NCI-H226 (cell line): ENCODE measurements at places on chromosomes 13 and 19.

- DNase-seq = no peak
These were observed 122.3 kb downstream of the RBM26 start for GRCh38 chr13:79283742-79284141.

DNA sequence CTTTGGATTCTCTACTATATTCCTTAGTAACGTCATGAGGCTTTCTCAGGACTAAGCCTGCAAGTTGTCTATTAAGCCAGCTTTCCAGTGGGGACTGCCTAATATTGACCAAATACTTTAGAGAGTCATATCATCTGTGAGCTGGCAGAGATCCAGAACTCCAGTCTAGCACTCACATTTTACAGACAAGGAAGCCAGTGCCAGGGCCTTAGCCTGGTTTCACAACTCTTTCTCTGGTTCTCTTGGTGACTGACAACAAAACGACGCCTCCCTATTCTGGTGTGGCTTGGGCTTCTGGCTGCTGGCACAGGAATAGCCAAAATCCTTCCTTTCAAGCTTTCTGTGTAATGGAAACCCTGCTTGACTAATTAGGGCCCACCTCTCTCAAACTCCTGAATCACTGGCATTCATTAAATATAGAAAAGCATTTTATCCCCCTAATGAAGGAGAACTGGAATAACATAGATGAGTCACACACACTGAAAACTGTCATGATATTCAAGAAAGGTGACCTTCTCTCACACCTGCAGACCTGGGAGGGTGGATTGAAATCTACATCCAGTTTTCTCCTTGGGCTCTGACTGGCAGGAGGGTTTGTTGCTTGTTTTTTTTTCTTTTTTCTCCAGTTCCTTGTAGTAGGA lies 75.2 kb upstream of the UBL3 start:
- DNase-seq = peak; percentile 68

- DNase-seq = no peak
These were observed 965.2 kb downstream of the PCDH9 start for GRCh38 chr13:66264971-66265370.

- DNase-seq = no peak
These were observed 4.1 kb downstream of the KANK2 start for GRCh38 chr19:11192957-11193939.

GRCh38 chr13:89455741-89456140 lies 1784.6 kb downstream of the SLITRK5 start:
- DNase-seq = peak; percentile 53

- DNase-seq = peak; percentile 25
These were observed at the start of gene ETV2 for GRCh38 chr19:35641515-35642151. TSS of gene ETV2 (plus strand) at chr19:35641745. CDS start at chr19:35642461, 716 bp downstream.

DNA sequence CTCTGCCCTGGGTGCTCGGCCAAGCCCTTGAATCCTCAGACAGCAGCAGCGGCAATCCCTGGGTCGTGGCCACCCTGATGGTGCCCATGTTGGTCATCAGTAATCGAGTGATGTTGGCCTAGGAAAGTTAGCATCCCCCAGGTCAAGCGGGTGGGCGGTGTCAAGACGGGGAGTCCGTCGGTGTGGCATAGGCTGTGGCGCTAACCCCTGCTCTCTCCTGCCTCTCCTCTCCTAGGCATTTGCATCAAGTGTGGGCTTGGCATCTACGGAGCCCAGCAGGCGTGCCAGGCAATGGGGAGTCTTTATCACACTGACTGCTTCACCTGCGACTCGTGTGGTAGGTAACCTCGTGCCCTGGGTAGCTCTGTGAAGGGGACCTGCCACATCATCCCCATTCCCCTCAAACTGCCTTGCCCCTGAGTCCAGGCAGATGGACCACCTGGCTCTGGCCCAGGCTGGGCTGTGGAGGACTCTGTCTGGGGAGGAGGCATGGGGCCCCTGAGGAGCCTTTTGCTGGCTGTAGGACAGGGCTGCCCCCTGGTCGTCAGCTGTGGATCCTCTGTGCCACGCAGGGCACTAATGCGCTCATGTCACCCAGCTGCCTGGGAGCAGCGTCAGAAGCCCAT lies 8.7 kb downstream of the WTIP start:
- no peak for DNase-seq

- no peak for DNase-seq
These were observed 138.6 kb downstream of the MIPEP start for GRCh38 chr13:23750383-23751121.

- DNase-seq = no peak
These were observed 454.5 kb downstream of the IRS2 start for GRCh38 chr13:109331898-109332297.

- no peak for DNase-seq
These were observed 129.7 kb downstream of the SLC7A1 start for GRCh38 chr13:29465741-29466293.

DNA sequence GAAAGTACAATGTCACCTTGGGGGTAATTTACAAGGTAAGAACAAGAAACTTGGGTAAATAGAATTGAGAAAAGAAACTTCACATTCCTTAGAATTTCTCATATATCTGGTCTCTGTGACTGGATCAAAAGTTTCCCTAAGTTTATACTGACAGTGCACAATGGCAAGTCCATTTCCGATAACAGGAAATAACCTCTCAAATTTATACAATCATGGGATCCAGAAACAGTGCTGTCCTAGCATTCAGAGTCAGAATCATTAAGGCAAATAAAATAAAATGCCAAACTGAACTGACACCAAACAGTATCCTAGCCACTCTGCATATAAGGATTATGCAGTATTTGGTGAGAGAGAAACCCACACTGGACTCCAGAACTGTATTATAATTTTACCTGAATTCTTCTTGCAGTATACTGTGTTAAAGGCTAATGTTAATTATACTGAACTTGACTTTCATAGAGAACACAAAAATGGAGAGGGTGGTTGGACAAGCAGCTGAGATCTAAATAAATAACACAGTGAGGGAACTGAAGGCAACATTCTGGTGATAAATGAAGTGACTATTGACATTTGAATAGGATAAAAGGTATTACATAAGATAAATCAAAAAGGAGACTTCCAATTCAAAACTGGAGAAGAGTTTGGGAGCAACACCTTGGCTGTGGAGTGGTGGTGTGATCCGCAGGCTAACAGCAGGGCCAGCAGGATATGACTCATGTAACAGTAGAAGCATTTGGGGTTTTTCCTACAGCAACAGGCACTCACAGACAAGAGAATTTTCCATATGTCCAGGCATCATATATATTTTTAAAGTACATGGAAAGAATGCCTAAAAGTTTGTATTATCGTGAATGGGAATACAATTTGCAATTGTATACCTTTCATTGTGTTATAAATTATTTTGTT lies 932.5 kb upstream of the MIR17HG start:
- peak; percentile 64 for DNase-seq

DNA sequence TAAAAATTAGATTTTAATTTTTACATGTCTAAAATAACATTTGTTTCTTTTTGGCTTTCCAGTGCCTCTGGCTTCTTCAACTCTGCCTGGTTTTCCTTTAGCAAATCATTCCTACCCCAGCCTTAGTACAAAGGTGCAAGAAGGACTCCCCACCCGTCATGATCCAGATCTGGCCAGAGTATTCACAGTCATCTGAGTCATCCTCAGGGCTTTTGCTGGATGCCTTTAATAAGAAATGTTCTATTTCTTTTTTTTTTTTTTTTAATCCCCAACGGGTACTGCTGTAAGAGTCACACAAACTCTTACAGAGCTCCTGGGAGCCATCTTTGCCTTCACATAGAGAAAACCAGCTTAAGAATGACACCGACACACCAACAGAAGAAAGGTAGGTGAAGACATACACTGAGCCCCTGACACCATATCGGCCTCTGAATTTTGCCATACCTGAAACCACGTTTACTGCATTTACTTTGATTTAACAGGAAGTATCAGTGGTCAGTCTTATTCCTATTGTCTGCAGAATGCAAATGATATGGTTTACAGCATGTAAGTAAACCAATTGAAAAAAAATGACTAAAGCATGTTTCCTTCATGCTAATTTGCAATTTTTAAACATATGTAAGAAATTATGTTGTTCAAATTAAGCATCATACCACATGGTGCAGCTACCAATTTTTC lies 184.4 kb downstream of the NALCN start:
- no peak for DNase-seq

DNA sequence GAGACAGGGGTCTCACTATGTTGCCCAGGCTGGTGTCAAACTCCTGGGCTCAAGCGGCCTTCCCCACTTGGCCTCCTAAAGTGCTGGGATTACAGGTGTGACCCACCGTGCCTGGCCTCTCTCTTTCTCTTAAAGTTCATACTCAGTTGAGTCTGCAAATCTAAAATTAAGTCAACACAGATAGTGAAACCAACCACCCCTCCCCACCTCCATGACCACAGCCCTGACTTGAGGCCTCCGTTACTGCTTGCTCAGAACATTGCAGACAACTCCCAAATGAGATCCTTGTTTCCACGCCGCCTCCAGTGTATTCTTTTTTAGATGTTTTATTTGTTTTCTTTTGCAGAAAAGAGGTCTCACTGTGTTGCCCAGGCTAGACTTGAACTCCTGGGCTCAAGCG lies 94.4 kb downstream of the CACNA1A start:
- DNase-seq = no peak

DNA sequence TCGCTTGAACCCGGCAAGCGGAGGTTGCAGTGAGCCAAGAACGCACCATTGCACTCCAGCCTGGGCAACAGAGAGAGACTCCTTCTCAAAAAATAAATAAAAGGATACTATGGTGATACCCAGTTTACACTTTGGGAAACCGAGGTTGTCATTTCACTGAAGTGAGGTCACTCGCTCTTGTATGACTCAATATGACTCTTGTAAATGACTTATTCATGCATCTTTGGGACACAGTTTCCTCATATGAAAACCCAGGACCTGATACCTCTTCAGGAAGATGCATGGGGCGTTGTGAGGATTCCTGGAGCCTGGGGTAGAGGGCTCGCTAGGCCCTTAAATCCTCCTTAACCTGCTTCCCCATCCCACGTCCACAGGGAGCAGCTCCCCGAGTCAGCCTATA lies 4.5 kb downstream of the PSMD8 start:
- DNase-seq = no peak

DNA sequence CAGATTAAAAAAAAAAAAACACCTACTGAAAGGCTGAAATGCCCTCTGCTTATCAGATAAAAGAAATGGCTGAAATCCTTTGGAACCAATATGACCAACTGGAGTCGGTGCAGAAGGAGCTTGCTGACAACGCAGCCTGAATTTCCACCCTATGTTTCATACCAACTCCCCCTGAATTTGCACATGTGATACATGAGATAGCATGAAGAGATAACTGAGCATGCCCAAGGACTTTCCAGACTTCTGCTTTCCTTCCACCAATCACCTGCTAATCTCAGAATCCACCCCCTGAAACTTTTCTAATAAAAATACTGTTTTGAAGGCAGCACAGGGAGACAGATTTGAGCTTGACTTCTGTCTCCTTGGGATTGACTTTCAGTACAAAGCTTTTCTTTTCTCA lies 32.2 kb upstream of the WDFY2 start:
- DNase-seq = no peak

- peak; percentile 59 for DNase-seq
These were observed 20.8 kb downstream of the NOVA2 start for GRCh38 chr19:45952686-45953505.

DNA sequence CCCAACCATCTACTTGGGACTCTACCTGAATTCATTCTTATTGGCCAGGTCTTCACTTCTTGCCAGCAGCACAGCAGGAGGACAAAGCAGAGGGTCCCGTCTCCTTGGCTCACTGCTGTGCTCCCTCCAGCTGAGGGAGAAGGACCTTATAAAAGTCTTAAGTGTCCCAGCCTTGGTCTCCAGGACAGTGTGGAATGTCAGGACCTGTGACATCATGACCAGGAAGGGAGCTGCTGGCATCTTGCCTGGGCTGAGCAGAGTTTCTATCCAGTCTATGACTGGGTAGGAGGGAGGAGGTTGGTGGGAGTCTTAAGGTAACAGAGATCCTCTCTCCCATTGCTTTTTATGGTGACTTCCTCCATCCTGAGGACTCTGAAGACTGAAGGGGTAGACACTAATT lies 56.6 kb upstream of the ANKRD10 start:
- no peak for DNase-seq

- DNase-seq = no peak
These were observed 23.8 kb downstream of the PRAM1 start for GRCh38 chr19:8478598-8478997.

GRCh38 chr19:17415121-17415520 lies 4.7 kb upstream of the MVB12A start:
- no peak for DNase-seq

DNA sequence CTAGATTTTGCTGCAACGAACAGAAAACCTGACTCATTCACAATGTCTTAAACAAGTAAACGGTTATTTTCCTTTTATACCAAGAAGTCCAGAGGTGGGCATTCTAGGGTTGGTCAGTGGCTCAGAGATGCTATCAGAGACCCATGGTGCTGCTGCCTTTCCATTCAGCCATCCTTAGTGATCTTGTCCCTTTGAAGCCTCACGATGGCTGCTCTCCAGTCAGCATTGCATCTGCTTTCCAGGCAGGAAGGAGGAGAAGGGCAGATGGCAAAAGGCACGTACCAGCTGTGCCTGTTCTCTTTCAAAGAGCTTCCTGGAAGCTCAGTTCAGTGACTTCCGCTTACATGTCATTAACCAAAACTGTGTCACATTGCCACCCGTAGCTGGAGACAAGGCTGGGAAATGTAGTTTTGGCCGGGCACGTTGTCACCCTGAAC lies 30.1 kb downstream of the WDFY2 start:
- DNase-seq = no peak

DNA sequence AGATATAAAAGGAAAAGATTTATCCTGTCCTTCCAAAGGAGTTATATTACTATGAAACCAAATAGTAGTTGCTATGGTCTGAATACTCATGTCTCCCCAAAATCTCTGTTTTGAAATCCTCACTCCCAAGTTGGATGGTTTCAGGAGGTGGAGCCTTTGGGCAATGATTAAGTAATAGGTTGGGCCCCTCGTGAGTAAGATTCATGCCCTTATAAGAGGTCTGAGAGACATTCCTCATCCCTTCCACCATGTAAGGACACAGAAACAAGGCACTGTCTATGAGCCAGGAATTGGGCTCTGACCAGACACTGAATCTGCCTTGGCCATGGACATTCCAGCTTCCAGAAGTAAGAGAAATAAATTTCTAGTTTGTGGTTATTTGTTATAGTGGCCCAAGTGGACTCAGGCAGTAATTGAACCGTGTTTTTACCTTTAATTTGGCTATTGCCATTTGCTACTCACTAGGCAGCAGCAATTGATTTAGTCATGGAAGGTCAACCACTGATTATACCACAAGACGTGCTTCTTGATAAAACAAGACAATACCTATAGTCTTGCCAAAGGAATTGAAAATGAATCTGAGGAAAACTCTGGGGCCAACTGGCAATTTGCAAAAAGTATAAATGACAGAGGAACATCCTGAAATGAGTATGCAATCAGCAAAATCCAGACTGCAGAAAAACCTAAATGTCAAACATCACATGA lies 717.4 kb upstream of the SPRY2 start:
- no peak for DNase-seq

- DNase-seq = no peak
These were observed 171.8 kb downstream of the STK24 start for GRCh38 chr13:98405107-98405571.
